SK-N-MC (cell line): ENCODE measurements at places on chromosomes 4 and X.
A peak's percentile ranks its signal among the peaks of the same experiment; 100 is the strongest.

- DNase-seq, result no peak
Observed at GRCh38 chrX:68652326-68653170, 5.1 kb downstream of the STARD8 start.

- DNase-seq, result no peak
Observed at GRCh38 chrX:30533266-30533665, 44.3 kb downstream of the TASL start.

- no peak for DNase-seq
Observed at GRCh38 chrX:104565791-104566680, at the start of gene IL1RAPL2. IL1RAPL2 (plus strand) TSS chrX:104566199.

- no peak for DNase-seq
Observed at GRCh38 chr4:65791111-65791811, 121.0 kb upstream of the EPHA5 start.

DNA sequence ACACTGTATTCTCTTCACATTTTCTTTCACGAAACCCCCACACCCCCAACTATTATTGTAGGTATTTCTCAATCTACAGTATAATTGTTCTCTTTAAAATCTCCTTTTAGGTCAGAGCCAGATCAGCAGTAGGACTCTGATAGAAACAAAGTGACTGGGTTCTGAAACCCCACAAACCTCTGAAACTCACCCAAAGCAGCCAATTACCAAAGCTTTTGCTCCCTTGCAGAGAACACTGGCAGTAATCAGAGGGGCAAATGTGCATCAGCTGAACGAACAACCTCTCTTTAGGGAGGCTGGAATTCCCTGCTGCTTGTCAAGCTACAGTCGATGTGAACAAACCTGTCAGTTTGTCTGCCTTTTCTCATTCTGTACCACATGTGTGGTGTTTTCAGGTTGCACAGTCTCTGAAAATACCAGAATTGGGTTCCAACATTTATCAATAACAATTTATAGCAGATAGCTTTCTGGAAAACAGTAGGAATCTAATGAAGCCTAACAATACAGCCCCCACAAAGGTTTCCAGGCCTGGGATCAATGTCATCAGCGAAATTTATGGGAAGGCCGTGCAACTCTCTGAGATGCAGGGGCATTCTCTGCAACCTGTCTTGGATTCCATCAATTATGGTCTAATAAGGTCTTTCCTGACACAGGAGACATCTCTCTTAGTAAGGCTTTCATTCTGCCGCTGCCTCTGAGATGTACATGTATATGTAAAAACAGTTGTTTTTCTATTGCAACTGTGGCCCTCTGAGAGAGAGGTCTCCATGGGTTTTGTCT is 395.9 kb downstream of the GPAT3 start:
- DNase-seq, result no peak

DNA sequence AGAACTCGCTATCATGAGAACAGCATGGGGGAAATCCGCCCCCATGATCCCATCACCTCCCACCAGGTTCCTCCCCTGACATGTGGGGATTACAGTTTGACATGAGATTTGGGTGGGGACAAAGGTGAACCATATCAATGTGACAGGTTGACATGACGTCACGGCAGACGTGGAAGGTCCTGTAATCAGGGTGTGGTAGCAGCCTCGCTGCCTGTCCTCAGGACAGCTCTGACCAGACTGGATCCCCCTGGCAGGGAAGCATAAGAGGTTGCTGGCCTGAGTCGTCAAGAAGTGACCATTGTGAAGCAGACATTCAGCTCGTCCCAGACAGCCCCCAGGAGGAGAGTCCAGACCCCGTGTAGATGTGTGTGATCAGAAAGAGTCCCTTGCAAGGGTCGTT is 104.6 kb downstream of the TNIP2 start:
- no peak for DNase-seq

- DNase-seq, result peak; percentile 1
Observed at GRCh38 chrX:25968920-25969319, 169.2 kb upstream of the MAGEB18 start.

DNA sequence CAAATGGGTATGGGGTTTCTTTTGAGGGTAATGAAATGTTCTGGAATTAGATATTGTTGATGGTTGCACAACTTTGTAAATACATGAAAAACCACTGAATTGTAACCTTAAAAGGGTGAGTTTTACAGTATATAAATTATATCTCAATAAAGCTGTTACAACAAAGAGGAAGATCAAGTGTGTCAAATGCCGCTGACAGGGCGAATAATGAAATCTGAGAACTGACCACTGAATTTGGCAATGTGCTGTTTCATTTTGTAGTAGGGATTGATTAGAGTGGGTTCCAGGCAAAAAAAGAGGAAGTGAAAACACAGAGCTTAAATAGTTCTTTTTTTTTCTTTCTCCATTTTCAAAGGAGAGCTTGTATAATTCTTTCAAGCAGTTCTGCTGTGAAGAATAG is 161.1 kb upstream of the NAP1L5 start:
- DNase-seq, result no peak

GRCh38 chr4:152590179-152591031 is 54.5 kb upstream of the FBXW7 start:
- peak; percentile 91 for DNase-seq

GRCh38 chr4:3308691-3309090 is 15.9 kb downstream of the RGS12 start:
- DNase-seq, result no peak

DNA sequence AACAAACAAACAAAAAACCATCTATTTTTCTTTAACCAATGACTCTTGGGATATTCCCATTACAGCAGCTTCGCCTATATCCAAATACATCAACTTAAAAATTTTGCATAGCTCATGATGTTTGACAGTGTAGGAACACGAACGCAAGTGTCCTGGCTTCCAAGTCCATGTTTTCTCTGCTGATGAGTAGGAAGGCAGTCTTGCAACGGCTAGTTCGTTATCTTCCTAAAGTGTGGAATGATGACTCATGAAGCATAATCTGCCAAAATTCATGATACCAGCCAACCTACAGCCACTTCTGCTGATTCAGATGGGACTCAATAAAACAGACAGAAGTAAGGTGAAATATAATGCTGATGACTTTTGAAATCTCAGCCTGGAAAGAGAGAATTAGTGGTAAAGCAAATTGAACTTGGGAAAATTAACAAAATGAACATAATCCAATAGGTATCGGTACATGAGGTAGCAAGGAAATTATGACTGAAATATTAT is 6.4 kb upstream of the SEPTIN11 start:
- no peak for DNase-seq

DNA sequence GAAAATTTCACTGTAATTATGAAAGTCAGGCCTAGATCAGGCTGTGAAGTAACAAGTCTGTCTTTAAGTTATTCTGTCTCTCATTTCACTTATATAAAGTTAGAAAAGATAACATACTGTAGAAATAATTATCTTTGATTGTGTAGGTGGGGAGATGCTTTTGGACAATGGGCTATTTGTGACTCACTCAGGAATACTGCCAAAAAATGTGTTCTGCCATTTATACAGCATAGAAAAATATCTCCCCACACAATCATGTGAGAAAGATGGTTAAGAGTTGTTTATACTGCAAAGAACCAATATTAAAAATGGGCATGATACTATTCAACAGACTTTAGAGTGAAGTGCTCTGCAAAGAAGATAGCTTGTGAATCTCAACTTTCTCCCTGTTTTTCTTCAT is 95.0 kb upstream of the GABRA2 start:
- DNase-seq, result no peak

DNA sequence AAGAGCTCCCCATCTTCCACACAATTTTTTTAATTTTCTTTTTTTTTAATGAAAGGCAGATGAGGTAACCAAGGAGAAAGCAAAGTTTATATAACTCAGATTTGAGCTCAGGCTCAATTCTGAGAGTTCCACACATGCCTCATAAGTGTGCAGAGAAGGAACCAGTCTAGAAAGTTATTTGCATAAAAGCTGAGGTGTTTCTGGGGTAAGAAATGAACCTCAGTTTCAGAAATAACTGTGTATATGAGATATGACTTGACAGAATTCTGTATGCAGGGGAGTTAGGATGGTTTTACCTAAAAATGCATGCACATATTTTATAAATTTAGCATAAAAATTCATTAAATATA is 51.3 kb downstream of the DTHD1 start:
- DNase-seq, result no peak

DNA sequence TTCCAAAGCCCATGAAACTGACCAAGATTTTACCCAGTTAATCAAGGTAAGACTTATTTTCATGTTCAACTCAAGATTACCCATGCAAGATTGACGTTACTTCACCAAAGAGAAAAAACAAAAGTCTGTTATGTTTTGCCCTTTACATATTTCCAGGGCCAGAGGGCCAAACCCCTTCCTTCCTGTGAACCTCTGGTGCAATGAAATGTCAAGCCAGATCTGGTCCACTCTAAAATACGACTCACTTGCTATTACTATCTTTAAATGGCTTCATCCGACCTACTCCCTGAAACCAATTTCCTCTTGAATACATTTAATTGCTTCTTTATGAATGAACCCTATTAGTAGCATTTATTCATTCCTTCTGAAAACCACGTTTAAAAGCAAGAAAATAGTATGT is 33.0 kb downstream of the TSPAN5 start:
- no peak for DNase-seq

- no peak for DNase-seq
Observed at GRCh38 chr4:4601803-4602369, 60.0 kb upstream of the STX18 start.

DNA sequence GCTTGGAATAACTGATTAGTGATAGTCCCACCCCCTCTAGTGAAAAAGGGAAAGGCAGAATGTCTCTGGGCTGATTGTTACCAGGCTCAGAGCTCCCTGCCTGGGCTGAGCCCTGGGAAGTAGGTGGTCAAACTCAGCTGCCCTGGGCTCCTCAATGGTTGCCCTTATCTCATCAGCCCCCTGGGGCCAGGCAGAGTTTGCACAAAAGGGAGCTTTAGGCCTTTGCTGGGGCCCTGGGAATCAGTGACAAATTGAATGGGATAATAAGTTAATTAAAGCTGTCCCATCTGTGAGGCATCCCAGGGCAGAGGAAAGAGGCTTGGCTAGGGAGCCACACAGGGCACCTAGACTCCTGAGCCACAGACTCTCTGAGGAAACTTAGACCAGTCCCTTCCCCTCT is 89.0 kb downstream of the EFNB1 start:
- DNase-seq, result no peak

GRCh38 chr4:4590546-4590945 is 48.7 kb upstream of the STX18 start:
- no peak for DNase-seq
